Stomach (tissue), 19 donors: ENCODE measurements at places on chromosomes 6 and 20.

GRCh38 chr20:63027221-63027921, 20.6 kb upstream of the BHLHE23 start:
- H3K27ac ChIP-seq: no peak overlapping the region
- no peak overlapping the region for H3K4me3 ChIP-seq
- H3K4me1 ChIP-seq: peaks cover 5% of the 10 kb centered on the region
- no peaks in the 10 kb centered on the region for H3K36me3 ChIP-seq

GRCh38 chr6:36610956-36611336, 16.8 kb downstream of the SRSF3 start:
- peaks cover 83% of the 10 kb centered on the region for H3K36me3 ChIP-seq
- no peak overlapping the region for H3K4me3 ChIP-seq
- no peak for DNase-seq
- H3K4me1 ChIP-seq: peaks cover 46% of the 10 kb centered on the region

GRCh38 chr6:143294265-143294860, 156.1 kb downstream of the ADAT2 start:
- DNase-seq: no peak
- no peaks in the 10 kb centered on the region for H3K36me3 ChIP-seq
- H3K4me1 ChIP-seq: no peaks in the 10 kb centered on the region

- peak; percentile 65 for DNase-seq
- no peaks in the 10 kb centered on the region for H3K27me3 ChIP-seq
- no peaks in the 10 kb centered on the region for H3K4me1 ChIP-seq
Observed at GRCh38 chr6:14876778-14877613, 368.9 kb upstream of the JARID2 start.

GRCh38 chr6:335572-335971, 43.3 kb downstream of the DUSP22 start:
- no peaks in the 10 kb centered on the region for H3K27me3 ChIP-seq
- H3K27ac ChIP-seq: no peak overlapping the region
- H3K36me3 ChIP-seq: no peaks in the 10 kb centered on the region
- DNase-seq: no peak

- H3K27me3 ChIP-seq: no peaks in the 10 kb centered on the region
- peaks cover 28% of the 10 kb centered on the region for H3K4me1 ChIP-seq
- no peak overlapping the region for H3K4me3 ChIP-seq
- no peak for DNase-seq
- H3K36me3 ChIP-seq: no peaks in the 10 kb centered on the region
- H3K27ac ChIP-seq: no peak overlapping the region
Observed at GRCh38 chr20:47490795-47491194, 10.9 kb upstream of the NCOA3 start.

DNA sequence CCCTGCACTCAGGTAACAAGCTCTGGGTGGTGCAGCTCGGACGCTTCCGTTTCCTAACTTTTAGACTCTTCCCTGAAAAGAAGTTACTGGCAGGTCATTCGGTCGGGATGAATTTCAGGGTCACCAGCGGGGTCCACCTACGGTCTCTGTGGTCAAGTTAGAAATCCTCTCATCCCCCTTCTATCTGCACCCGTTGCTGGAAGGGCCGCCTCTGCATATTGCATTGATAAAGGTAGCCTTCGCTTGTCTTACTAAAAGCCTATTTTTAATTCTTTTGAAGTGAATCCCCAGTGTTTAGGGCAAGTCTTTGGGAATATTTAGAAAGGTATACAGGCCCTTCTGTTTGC, 47.3 kb downstream of the LRRN4 start:
- H3K27me3 ChIP-seq: no peaks in the 10 kb centered on the region
- H3K4me1 ChIP-seq: peaks cover 51% of the 10 kb centered on the region
- peaks cover 12% of the 10 kb centered on the region for H3K36me3 ChIP-seq
- H3K4me3 ChIP-seq: peak overlapping the region; percentile 87
- peak overlapping the region; percentile 93 for H3K27ac ChIP-seq
- DNase-seq: no peak
